Stimulated activated CD4-positive, alpha-beta T cell treated with anti-CD3 and anti-CD28 coated beads, Interleukin-12 subunit alpha, Interleukin-12 subunit beta, amount 100 ng/mL, for 48 hours (primary cell): ENCODE measurements at places on chromosomes 6 and 20.

- DNase-seq, result no peak
Observed at GRCh38 chr6:151357758-151358436, 33.5 kb downstream of the ZBTB2 start.

- no peak for DNase-seq
Observed at GRCh38 chr20:4604580-4604979, 117.1 kb upstream of the PRND start.

- no peak for DNase-seq
Observed at GRCh38 chr6:121896363-121896762, 460.9 kb downstream of the GJA1 start.

GRCh38 chr20:22492497-22492896 is 91.9 kb downstream of the FOXA2 start:
- DNase-seq, result no peak

DNA sequence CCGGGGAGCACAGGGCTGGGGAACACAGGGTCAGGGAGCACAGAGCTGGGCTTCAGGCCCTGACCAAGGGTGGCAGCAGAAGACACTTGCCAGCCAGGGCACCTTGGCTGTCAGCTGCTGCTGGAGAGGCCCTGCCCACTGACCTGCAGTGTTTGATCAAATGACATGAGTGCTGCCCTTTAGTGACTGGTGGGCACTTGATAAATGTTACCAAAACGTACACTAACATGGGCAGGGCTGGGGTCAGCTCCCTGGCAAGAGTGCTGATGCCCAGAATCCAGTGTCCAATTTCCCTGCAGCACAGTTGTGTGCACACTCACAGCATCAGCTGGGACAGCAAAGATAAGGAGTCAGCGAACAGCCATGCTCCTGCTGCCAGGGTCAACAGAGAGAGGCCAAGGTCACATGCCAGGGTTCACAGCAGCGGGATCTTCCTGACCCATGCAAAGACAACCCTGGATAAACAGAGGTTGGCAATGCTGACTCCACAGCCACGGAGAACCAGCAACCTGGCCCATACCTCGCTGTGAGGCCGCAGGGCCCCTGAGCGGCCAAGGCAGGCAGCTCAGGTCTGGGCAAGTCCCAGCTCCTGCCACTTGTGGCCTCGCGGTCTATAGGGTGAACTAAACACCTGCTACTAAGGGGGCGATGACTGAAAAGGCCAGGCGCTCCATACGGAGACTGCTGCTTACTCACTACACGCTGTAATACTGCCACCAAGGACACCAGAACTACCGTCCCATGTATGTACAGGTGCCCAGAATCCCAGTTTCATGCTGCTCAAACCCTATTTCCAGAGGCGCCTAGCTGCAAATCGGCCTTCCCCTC is 46.3 kb downstream of the NINL start:
- no peak for DNase-seq

GRCh38 chr20:38144598-38144973 is 20.5 kb downstream of the TGM2 start:
- DNase-seq, result no peak

DNA sequence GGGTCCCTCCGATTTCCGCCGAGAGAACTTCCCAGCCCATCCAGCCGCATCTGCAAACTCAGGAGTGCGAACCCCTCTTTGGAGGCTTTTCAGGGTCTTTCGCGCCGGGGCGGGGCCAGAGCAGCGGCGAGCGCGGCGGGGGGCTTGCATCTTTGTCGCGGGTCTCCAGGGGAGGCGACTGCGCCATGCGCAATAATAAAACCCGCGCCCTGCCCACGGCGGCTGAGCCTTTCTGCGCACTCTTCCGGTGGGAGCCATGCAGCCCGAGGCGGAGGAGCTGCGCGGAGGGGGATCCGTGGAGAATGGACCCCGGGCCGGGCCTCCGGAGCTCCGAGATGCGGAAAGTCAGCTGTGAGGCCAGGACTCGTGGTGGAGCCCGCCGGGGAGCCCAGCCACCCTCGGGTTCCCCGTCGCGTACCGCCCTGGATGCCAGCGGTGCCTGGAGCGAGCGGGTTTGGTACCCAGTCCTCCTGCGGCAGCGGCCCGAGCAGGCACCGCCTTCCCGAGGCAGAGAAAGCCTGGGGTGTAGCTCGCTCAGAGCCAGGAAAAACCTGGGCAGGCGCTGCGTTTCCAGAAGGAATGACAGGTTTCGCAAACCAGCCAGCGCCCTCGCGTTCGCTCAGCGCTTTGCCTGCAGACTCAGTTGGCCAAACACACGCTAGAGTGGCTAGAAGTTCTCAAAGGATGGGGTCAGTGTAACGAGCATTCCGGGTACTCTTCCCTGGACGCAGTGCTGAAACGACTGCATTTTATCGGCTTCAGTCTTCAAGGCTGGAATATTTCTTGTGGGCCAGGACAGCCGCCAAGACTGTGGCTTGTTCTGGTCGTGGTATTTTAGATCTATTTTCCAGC is 1.2 kb downstream of the AKAP12 start:
- DNase-seq, result no peak

GRCh38 chr6:18284261-18284660 is 19.9 kb upstream of the DEK start:
- DNase-seq, result no peak

DNA sequence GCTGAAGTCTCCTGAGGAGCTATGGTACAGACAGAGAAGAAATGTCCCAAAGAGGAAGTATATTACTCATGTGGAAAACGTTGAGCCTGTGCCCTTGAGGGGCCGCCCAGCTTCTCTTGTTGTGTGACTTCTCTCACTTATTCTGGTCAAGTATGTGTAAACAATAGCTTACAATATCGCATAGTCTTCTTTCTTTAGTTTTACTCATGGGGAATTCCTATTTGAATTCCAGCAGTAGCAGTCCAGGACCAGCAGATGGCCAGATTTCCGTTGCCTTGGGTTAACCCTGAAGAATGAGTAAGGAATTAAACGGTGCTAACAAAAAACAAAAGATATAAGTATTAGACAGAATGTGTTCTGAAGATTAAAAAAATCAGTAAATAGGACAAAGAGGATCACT is 522.0 kb upstream of the GJE1 start:
- DNase-seq, result no peak

- no peak for DNase-seq
Observed at GRCh38 chr20:43379239-43379917, 78.3 kb upstream of the SRSF6 start.

GRCh38 chr6:170553534-170554012 is 466 bp upstream of the PSMB1 start:
- DNase-seq, result no peak

DNA sequence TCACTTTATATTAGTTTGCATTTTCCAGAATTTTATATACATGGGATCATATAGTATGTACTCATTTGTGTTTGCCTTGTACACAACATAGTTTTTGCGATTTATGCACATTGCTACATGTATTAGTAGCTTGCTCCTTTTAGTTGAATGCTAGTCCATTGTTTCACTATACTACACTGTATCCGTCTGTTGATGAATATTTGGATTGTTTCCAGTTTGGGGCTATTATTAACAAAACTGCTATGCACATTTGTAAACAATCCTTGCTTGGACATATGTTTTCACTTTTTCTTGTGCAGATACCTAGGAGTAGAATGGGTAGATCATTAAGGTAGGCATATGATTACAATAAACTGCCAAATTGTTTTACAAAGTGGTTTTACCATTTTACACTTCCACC is 3.9 kb upstream of the LRRC1 start:
- DNase-seq, result no peak

DNA sequence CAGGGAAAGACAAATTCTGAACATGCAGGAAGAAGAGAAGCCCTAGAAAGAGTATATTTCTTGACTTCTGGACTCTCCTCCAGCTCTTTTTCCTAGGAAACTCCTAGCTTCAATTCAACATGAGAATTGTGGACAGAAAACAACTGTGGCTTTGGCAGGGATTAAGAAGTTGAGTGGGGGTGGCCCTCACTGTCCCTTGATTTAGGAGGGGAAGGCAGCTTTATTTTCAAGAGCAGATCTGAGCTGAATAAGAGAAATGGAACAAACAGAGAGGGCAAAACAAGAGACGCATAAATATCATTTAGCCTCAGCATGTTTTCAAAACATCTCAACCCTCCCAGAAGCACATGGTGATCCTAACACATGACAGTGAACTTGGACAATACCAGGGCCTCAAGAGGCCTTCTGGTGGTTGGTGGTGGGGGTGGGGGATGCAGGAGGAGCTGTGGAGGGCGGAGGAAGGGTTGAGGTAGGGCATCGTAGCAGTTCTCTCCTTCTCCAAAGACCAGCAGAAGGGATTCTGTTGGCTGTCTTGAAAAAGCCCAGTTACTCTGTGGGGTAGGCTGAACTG is 21.1 kb upstream of the TAGAP start:
- DNase-seq, result no peak

GRCh38 chr20:61861054-61861841 is 204.4 kb downstream of the TAF4 start:
- DNase-seq, result no peak

- no peak for DNase-seq
Observed at GRCh38 chr6:118316796-118317384, 231.2 kb upstream of the PLN start.

DNA sequence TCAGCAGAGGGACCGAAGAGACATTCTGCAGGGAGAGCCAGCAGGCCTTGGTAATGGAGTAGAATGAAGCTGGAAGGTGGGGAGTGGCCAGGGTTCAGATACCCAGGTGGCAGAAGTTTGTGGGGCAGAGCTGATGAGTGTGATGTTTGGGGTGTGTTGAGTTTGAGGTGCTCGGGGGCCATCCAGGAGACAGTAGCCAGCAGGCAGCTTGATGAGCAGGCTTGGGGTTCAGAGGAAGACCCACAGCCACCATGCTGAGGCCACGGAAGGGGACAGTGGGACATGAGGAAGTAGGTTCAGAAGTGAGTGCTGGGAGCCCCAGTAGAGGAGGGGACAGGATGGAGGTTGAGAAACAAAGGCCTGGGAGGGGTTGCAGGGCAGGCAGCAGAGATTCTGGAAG is 11.1 kb upstream of the FOXS1 start:
- DNase-seq, result no peak

- DNase-seq, result no peak
Observed at GRCh38 chr6:71137973-71138372, 150.6 kb upstream of the OGFRL1 start.

DNA sequence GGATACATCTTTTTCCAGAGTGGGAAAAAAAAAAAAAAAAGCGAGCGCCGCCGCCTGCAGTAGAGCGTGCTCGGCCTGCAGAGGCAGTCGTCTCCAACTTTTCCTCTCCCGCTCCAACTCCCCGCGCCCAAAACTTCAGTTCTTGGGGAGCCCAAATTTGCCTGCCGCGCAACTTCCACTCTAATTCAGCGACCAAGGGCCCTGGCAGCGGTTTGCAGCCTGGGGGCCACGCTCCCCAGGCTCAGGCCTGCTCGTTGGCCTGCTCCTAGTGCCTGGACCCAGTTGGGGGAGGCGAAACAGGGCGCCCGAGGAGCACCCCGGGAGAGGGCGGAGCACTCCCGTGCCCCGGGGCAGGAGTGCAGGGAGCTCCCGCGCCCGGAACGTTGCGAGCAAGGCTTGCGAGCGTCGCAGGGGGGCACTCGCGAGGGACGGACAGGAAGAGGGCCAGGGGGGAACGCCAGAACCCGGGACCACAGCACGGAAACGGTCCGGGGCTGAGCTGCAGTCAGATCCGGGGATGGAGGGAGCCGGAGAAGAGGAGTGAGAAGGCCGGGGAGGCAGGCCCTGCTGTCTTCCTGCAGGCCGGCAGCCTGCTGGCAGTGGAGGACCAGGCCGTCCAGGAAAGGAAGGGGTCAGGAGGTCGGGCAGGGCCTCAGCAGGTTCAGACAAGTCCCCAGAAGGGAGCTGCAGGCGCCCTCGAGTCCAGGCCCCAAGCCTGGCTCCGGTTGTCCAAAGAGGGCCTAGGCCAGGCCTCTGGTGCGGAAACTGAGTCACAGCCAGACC is at the start of gene STX16:
TSS of gene STX16 (plus strand) at position 508 of the 783 bp plus-strand sequence. CDS start 724 bp downstream, outside the sequence.
- DNase-seq, result peak; percentile 86

- no peak for DNase-seq
Observed at GRCh38 chr6:110755411-110755834, 59.8 kb downstream of the CDK19 start.

GRCh38 chr20:57909763-57910331 is 200.0 kb upstream of the PMEPA1 start:
- no peak for DNase-seq

DNA sequence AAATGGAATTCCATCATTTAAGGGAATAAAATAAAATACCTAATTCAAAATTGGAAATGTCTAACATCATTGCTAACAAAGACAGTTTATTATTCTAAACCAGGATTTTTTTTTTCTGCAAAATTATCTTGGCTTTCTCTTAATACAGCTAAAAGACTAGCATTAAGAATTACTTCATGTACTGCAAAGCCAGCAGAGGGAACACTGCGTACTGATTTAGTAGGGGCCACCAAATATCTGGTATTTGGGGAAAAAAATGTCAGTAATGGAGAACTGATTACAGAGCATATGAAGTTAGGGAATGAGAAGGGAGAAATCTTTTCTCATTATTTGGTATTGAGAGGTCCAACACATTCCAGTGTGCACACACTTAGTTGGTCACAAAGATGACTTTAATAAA is 3.2 kb upstream of the SOX4 start:
- DNase-seq, result no peak

GRCh38 chr6:1745814-1746213 is 136.1 kb downstream of the FOXC1 start:
- no peak for DNase-seq

DNA sequence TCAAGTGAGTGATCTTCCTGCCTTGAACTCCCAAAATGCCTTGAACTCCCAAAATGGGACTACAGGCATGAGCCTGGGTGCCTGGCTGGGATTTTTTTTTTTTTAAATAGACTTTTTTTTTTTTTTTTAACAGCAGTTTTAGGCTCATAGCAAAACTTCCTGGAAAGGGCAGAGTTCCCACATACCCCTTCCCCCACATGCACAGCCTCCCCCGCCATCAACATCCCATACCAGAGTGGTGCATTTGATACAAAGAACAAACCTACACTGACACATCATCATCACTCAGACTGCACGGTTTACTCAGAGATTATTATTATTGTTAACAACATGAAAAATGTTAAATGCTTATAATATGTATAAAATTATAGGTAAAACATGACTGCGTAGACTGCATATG is 26.0 kb downstream of the UQCC1 start:
- DNase-seq, result no peak

DNA sequence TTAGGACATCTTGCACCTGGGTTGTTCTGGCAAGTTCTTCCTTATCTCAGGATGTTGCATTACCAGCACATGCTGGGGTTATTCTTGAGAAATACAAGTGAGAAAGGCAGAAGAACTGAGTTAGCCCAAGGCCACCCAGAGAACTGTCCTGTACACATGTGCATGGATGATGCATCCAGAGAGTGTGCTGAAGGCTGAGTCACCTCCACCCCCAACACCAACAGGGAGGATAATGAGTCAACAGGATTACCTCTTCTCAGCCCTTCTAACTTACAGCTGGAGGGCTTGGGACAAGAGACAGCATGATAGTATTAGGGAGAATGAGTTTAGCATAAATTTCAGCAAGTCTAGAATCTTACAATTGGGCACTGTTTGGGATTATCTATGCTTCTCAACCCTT is 8.5 kb downstream of the SCGN start:
- peak; percentile 6 for DNase-seq

DNA sequence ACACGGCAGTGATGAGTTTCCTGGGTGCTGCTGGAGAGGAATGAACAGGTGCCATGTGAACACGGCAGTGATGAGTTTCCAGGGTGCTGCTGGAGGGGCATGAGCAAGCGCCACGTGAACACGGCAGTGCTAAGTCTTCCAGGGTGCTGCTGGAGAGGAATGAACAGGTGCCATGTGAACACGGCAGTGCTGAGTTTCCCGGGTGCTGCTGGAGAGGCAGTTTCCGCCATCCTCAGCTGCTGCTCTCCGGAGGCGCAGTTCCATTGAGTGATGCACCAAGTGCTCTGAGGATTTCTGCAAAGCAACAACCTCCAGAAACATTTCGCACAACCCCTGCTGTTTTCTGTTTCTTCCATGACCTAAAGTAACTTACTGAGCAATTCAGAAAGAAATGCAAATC is 155.4 kb downstream of the SMOC2 start:
- DNase-seq, result no peak
